ENCODE measurements at places on chromosomes 7 and 10. TPM values are rescaled to one million over a fixed set of nuclear protein-coding genes. Genes with fewer than 3 reads are reported as not detected.

GRCh38 chr7:74483402-74484336 lies 30.0 kb downstream of the GTF2IRD1 start:
- DNase-seq, result no peak
- H3K36me3 ChIP-seq, result no peaks in the 10 kb centered on the region
- no peaks in the 10 kb centered on the region for H3K27me3 ChIP-seq
- H3K4me1 ChIP-seq, result no peaks in the 10 kb centered on the region
- H3K4me3 ChIP-seq, result no peak overlapping the region
- no peak overlapping the region for H3K27ac ChIP-seq

DNA sequence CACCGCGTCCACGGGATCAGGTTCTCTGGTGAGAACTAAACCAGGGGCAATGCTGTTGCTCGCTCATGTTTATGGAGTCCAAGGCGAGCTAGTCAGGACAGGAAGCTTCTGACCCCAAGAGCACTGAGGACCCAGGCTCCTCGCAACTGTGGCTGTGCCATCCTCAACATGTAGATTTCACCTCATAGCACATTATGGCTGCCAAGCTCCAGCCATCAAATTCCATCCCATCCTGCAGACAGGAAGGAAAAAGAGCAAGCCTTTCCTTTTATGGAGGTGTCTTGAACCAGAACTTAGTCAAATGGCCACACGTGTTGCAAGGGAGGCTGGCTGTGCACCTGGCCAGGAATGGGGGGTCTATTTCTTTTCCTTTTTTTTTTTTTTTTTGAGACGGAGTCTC lies 16.1 kb upstream of the NKX6-2 start:
- H3K4me3 ChIP-seq, result no peak overlapping the region
- H3K4me1 ChIP-seq, result no peaks in the 10 kb centered on the region
- no peaks in the 10 kb centered on the region for H3K27me3 ChIP-seq
- no peaks in the 10 kb centered on the region for H3K36me3 ChIP-seq
- H3K27ac ChIP-seq, result no peak overlapping the region
- DNase-seq, result no peak

DNA sequence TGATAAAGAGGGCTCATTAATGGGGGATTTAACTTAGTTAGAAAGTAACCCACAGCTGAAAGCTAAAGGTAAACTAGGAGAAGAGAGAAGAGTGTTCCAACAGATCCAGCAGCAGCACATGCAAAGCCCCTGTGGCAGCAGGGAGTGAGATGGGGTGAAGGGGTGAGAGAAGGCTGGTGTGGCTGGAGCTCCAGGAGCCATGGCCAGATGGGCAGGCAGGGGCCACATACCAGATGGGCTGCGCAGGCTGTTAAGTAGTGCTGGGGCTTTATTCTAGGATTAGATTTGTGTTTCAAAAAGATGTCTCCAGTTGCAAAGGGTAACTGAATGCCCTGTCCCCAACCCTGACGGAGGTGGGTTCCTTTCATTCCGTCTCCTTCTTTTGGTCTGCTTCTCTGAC lies 33.2 kb downstream of the HIF1AN start:
- no peak for DNase-seq
- peaks cover 35% of the 10 kb centered on the region for H3K27me3 ChIP-seq
- no peaks in the 10 kb centered on the region for H3K36me3 ChIP-seq
- no peak overlapping the region for H3K27ac ChIP-seq
- H3K4me1 ChIP-seq, result no peaks in the 10 kb centered on the region

- H3K27me3 ChIP-seq, result peaks cover 1% of the 10 kb centered on the region
- H3K36me3 ChIP-seq, result no peaks in the 10 kb centered on the region
- no peak overlapping the region for H3K27ac ChIP-seq
- peaks cover 46% of the 10 kb centered on the region for H3K4me1 ChIP-seq
- no peak for DNase-seq
- H3K4me3 ChIP-seq, result no peak overlapping the region
These were observed 3.2 kb upstream of the VSIR start for GRCh38 chr10:71776481-71776925.

GRCh38 chr7:15130666-15131541 lies 228.4 kb upstream of the DGKB start:
- H3K27ac ChIP-seq, result no peak overlapping the region
- H3K36me3 ChIP-seq, result no peaks in the 10 kb centered on the region
- no peak overlapping the region for H3K4me3 ChIP-seq
- no peaks in the 10 kb centered on the region for H3K4me1 ChIP-seq
- no peak for DNase-seq

GRCh38 chr10:49056356-49056755 lies 59.0 kb downstream of the VSTM4 start:
- no peaks in the 10 kb centered on the region for H3K4me1 ChIP-seq
- DNase-seq, result no peak
- H3K36me3 ChIP-seq, result no peaks in the 10 kb centered on the region
- H3K27me3 ChIP-seq, result peaks cover 4% of the 10 kb centered on the region
- H3K27ac ChIP-seq, result no peak overlapping the region

DNA sequence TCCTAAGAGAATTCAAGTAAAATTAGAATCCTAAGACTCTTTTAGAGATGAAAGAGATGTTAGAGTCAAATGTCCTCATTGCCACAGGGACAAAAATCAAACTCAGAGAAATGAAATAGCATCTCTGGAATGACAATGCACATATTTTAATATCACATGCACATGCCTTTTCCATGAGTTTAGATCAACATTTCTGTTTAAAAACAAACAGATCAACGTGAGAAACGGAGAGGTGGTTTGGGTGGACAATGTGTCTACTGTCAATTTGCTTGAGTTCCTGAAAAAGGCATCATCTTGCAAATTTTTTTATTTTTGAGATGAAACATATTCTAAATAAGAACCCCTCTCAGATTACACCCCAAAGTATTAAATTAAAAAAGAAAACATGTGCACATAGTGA lies 130.0 kb downstream of the CHRM2 start:
- no peak for DNase-seq
- no peak overlapping the region for H3K4me3 ChIP-seq
- H3K27ac ChIP-seq, result no peak overlapping the region

DNA sequence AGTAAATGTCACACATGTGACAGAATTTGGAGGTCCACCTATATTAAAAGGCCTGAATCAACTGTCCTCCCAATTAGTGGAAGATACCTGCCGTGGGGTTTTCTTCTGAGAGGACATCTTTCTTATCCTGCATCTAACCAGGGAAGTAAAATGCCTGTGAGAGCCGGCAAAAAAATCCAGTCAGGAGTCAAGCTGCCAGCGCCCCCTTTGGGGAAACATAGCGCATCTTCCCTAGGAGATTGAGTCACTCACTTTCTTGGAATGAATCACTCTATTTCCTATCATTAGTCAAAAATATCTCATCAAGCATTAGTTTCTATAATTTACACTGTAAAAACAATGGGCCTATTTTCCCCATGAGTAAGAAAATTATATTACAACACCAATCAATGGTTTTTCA lies 66.4 kb upstream of the ANK3 start:
- no peak overlapping the region for H3K4me3 ChIP-seq
- DNase-seq, result no peak
- no peaks in the 10 kb centered on the region for H3K27me3 ChIP-seq
- H3K27ac ChIP-seq, result no peak overlapping the region
- peaks cover 9% of the 10 kb centered on the region for H3K36me3 ChIP-seq
- peaks cover 6% of the 10 kb centered on the region for H3K4me1 ChIP-seq

- H3K27me3 ChIP-seq, result no peaks in the 10 kb centered on the region
- DNase-seq, result no peak
- no peaks in the 10 kb centered on the region for H3K4me1 ChIP-seq
- H3K4me3 ChIP-seq, result no peak overlapping the region
- no peak overlapping the region for H3K27ac ChIP-seq
These were observed 53.4 kb upstream of the CYP2C18 start for GRCh38 chr10:94630017-94630688.

DNA sequence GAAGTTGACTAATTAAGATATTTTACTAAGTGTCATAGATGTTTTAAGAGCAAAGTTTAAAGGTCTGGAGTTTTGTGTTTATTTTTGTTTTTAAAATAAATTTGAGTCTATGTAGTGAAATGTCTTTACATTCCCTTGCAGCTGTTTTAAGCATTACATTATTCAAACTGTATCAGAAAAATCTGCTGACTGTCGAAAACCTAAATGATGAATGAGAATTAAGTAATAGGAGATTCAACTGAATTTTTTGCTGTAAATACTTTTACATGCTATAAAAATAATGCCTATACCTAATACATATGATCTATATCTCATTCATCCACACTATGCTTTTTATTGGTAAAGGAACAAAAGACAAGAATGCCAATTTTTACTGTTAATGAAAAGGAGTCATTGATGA lies 227.2 kb downstream of the CSTF2T start:
- no peaks in the 10 kb centered on the region for H3K36me3 ChIP-seq
- peaks cover 2% of the 10 kb centered on the region for H3K27me3 ChIP-seq
- H3K4me1 ChIP-seq, result no peaks in the 10 kb centered on the region
- no peak for DNase-seq

DNA sequence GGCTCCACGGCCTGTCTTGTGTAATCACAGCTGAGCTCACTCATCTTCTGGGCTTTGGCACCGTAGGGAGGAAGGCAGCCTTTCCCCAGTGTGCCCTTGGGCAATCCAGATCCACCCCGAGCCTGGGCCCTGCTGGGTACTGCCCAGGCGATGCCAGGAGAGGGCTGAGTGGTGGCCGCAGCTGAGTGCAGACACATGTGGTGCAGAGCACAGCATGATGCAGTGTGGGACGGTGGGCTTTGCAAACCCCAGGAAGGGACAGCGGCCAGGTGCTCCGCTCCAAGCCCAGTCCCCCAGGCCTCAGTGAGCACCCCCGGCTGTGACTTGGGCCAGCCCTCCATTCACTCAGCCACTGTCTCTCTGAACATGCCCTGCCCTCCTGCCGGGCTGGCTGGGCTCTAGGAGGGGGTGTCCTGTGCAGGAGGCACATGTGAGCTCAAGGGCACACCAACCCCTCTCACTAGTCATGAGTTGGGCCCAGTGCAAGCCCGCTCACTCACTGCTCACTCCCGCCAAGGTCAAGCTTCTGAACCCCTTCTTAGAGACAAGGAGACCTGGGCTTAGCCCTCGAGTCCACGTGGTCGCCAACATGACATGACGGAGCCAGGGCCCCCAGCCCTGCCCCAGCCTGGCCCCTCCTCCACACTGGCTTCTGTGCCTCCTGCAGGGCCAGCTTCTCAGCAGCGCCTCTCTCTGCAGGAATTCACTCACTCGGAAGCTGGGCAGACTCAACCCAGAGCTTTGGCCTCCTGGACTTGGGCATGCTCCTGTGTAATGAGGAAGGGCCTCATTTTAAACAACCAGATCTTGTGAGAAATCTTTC lies 77.5 kb upstream of the INSIG1 start:
- no peak for DNase-seq
- peaks cover 6% of the 10 kb centered on the region for H3K4me1 ChIP-seq
- no peak overlapping the region for H3K27ac ChIP-seq
- no peaks in the 10 kb centered on the region for H3K36me3 ChIP-seq
- H3K4me3 ChIP-seq, result no peak overlapping the region
- H3K27me3 ChIP-seq, result peaks cover 7% of the 10 kb centered on the region

DNA sequence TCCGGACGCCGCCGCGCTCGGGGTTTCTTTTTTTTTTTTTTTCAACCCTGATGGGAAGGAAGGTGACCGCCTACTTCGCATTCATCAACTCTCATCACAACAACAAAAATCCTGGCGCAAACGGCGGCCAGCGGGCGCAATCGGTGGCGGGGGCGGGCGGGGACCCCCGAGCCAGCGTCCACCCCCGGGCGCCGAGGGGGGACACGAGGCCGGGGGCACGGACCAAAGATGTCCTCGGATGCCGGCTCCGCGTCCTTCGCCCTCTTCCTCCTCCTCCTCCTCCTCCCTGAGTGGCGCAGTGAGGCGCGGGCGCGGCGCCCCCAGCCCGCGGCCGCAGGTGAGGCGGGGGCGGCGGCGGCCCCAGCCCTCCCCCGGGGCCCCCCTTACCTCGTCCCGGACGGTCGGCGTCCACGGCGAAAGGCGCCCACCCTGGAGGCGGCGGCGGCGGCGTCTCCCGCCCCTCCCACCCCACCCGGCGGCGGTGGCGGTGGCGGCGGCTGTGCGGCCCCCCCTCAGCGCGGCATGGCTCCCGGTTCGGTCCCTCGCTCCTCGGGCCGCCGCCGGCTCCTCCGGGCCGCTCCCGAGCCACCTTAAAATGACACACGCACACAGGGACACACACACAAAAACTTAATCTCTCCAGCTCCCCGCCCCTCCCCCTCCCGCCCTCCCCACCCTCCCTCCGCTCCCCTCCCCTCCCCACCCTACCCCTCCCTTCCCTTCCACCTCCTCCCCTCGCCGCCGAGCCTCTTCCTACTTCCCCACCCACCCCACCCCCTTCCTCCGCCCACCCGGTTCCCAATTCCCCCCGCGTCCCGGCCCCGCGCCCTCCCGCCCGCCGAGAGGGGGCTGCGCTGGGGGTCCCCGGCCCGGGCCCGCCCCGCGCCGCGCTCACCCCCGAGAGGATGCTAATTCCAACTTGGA lies at the start of gene CTBP2:
Gene CTBP2 (minus strand): TSS at position 632 of the 924 bp plus-strand sequence.
- H3K27ac ChIP-seq, result no peak within 1 kb of the TSS
- H3K36me3 ChIP-seq, result peaks cover 3% of the 10 kb centered on the region
- no peak for DNase-seq

DNA sequence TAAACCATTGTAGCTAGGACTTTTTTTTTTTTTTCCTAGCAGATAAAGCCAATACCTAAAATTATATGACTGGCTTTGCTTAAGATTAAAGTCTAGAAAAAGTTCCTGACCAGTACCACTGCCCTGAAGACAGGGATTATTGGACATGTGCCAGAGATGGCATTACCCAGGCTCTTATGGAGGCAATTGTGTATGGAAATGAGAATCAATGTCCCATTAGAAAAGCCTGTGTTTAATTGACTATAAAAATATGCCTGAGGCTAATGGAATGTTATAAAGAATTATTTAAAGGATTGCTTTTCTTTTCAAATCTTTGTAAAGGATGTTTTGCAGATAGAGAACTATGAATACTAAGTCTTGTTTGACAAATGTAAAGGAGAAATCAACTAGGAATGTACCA lies 196.7 kb downstream of the ANK3 start:
- H3K4me1 ChIP-seq, result peaks cover 14% of the 10 kb centered on the region
- H3K27ac ChIP-seq, result no peak overlapping the region
- H3K4me3 ChIP-seq, result no peak overlapping the region
- no peak for DNase-seq
- peaks cover 44% of the 10 kb centered on the region for H3K36me3 ChIP-seq

GRCh38 chr10:106857728-106858127 lies 306.8 kb downstream of the SORCS1 start:
- H3K36me3 ChIP-seq, result no peaks in the 10 kb centered on the region
- H3K27me3 ChIP-seq, result no peaks in the 10 kb centered on the region
- H3K27ac ChIP-seq, result no peak overlapping the region
- H3K4me3 ChIP-seq, result no peak overlapping the region
- no peaks in the 10 kb centered on the region for H3K4me1 ChIP-seq

DNA sequence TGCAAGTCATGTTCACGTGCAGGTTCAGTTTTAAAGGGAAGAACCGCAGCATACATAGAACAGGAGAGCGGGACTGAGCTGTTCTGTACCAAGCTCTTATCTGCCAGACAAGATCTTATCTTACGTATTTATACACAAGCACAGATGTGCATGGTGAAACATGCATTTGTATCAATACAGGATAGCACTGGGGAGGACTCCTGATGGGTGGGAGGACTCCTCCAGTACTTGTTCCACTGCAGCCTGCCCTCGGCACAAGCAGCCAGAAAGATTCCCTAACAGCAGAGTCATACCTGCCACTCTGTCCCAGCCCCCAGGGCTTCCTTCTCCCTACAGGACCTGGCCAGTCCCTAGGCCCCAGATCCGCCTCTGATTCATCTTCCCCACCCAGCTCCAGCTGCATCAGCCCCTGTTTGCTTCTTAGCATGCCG lies 13.2 kb upstream of the PRKCQ start:
- H3K27me3 ChIP-seq, result no peaks in the 10 kb centered on the region
- H3K4me3 ChIP-seq, result peak overlapping the region; percentile 34
- H3K4me1 ChIP-seq, result peaks cover 95% of the 10 kb centered on the region
- peaks cover 56% of the 10 kb centered on the region for H3K36me3 ChIP-seq

GRCh38 chr10:99548041-99548530 lies 15.3 kb downstream of the NKX2-3 start:
- no peak for DNase-seq
- no peak overlapping the region for H3K27ac ChIP-seq
- H3K36me3 ChIP-seq, result no peaks in the 10 kb centered on the region

HOXA1 gene
- 0.16 TPM for total RNA-seq

UTF1 gene
- total RNA-seq, result 0.17 TPM

RARRES2 gene
- not detected for total RNA-seq

IFIT1B gene
- not detected for total RNA-seq

ASAH2 gene
- total RNA-seq, result 5.4 TPM
